Fibroblast of lung (primary cell): ENCODE measurements at places on chromosomes 11 and 22. TPM values are rescaled to one million over a fixed set of nuclear protein-coding genes. Genes with fewer than 3 reads are reported as not detected.

The THRSP gene
- total RNA-seq, result under 0.01 TPM in 1 of 2 replicates, not detected in the other

The NRXN2 gene
- total RNA-seq, result under 0.01 and 0.26 TPM in 2 replicates

The TOMT gene
- total RNA-seq, result not detected in 2 replicates

The SLC22A8 gene
- total RNA-seq, result not detected in 2 replicates

The MGAT3 gene
- not detected in 2 replicates for total RNA-seq

The MEI1 gene
- total RNA-seq, result 0.26 and 0.33 TPM in 2 replicates

The SMIM35 gene
- total RNA-seq, result not detected in 2 replicates

The TYR gene
- total RNA-seq, result not detected in 2 replicates

The OR51B2 gene
- total RNA-seq, result not detected in 2 replicates

The CRY2 gene
- 17.5 and 21.5 TPM in 2 replicates for total RNA-seq

The PPME1 gene
- total RNA-seq, result 20.0 and 35.3 TPM in 2 replicates

The TMEM134 gene
- 11.2 and 17.2 TPM in 2 replicates for total RNA-seq

The ACTN3 gene
- under 0.01 TPM in 1 of 2 replicates, not detected in the other for total RNA-seq

The OR52E8 gene
- total RNA-seq, result not detected in 2 replicates

The APLNR gene
- total RNA-seq, result not detected in 2 replicates

The POU2AF2 gene
- not detected in 2 replicates for total RNA-seq

The C1QTNF5 gene
- 32.0 and 34.4 TPM in 2 replicates for total RNA-seq
